ENCODE measurements at places on chromosomes 13 and 19. TPM values are rescaled to one million over a fixed set of nuclear protein-coding genes. Genes with fewer than 3 reads are reported as not detected.

The ZNF222 gene
- total RNA-seq = 13.0 TPM

The CBLC gene
- under 0.01 TPM for total RNA-seq

The THSD8 gene
- total RNA-seq = not detected

The PEPD gene
- 65.2 TPM for total RNA-seq
